Fibroblast of lung (primary cell): ENCODE measurements at places on chromosomes 5 and 9. TPM values are rescaled to one million over a fixed set of nuclear protein-coding genes. Genes with fewer than 3 reads are reported as not detected.

FOXD4L5 gene
- polyA plus RNA-seq: not detected in 2 replicates

SPATA31A1 gene
- polyA plus RNA-seq: not detected in 2 replicates

ADAM19 gene
- polyA plus RNA-seq: 19.3 and 65.2 TPM in 2 replicates

QRFP gene
- polyA plus RNA-seq: not detected in 2 replicates

FAM200C gene
- polyA plus RNA-seq: 1.8 and 4.0 TPM in 2 replicates

CHSY3 gene
- 0.51 and 0.76 TPM in 2 replicates for polyA plus RNA-seq

SH3RF2 gene
- 0.53 and 1.1 TPM in 2 replicates for polyA plus RNA-seq

NR6A1 gene
- 0.07 and 0.25 TPM in 2 replicates for polyA plus RNA-seq

GMCL2 gene
- not detected in 2 replicates for polyA plus RNA-seq

SPARC gene
- 3,177 and 6,513 TPM in 2 replicates for polyA plus RNA-seq

- no peak for DNase-seq
Observed at GRCh38 chr9:87885484-87886189, 3.0 kb downstream of the SPATA31E1 start.

DNA sequence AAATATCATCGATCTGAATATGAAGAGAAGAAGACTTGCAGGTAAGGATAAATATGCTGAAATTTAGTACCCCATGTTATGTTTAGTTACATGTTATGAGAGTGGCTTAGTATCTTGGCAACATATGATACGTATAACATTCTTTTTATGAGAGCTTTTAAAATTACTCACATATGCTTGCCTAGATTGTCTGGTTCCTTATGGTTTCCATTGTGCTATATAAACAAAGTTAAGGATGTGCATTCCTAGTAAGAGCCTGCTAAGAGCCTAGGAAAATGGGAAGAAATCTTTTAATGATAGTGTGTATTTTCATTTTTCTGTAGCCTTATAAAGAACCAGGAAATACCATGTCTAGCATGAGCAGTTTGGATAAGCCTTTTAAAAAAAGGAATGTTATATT is 112.0 kb upstream of the KCNN2 start:
- DNase-seq: peak; percentile 79

DNA sequence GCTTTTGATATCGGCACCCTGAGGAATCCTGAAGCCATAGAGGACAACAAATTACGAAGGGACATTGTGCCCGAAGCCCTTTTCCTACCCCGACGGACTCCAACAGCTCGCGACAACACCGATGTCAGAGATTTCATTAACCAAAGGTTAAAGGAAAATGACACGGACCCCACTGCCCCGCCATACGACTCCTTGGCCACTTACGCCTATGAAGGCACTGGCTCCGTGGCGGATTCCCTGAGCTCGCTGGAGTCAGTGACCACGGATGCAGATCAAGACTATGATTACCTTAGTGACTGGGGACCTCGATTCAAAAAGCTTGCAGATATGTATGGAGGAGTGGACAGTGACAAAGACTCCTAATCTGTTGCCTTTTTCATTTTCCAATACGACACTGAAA is 129.5 kb downstream of the CDH6 start:
- no peak for DNase-seq

GRCh38 chr5:140145818-140146522 is 20.2 kb downstream of the IGIP start:
- DNase-seq: peak; percentile 60

GRCh38 chr9:132559711-132560110 is 22.7 kb upstream of the BARHL1 start:
- DNase-seq: no peak

DNA sequence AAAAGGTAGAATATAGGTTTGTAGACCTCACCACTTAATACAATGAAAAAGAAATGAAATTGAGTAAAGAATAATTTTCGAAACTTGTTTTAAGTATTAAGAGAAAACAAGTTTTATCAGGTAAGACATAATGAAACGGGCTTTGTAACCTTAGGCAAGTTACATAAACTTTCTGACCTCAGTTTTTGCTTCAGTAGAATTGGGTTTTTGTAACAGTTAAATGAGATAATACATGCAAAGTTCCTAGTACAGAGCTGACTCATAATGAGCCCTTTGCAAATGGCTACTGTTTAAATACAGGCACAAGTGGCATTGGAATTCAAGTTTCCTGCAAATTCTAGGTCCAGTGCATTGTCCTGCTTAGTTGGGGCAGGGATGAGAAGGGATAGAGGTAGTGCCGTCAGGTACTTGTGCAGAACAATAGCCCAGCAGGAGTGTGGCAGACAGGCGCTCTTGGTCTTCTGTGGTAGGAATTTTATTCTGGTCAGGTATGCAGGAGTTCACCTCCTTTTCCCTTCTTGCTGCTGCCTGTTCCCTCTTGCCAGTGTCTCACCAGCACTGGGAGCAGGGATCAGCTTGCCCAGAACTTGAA is 203.8 kb downstream of the PBX3 start:
- no peak for DNase-seq

DNA sequence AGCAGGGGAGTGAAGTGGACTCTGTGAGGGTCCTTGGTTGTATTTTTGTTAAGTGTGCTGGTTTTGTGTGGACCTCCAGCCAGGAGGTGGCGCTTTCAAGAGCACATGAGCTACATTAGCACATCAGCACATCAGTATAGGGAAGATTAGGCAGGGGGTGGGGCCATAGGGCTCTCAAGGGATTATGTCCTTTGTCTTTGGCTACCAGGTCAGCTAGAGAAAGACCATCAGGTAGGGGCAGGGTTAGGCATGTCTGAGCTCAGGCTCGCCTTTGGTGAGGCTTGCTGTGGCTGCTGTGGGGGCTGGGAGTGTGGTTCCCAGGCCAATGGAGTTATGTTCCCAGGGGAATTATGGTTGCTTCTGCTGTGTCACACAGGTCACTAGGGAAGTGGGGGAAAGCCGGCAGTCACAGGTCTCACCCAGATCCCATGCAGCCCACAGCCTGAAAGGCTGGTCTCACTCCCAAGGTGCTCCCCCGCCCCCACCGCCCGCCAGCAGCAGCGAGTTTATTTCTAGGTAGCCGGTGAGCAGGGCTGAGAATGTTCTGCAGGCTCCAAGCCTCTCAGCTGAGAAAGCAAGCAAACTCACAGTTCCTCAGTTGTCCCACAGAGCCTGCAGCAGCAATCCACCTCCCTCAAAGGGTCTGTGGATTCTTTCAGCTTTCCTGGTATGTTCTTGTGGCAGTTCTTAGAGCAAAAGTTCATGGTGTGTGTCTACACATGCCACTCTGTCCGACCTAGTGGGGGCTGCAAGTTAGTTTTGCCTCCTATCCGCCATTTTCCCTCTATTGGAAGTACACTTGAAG is 13.7 kb downstream of the OR1J1 start:
- DNase-seq: no peak

DNA sequence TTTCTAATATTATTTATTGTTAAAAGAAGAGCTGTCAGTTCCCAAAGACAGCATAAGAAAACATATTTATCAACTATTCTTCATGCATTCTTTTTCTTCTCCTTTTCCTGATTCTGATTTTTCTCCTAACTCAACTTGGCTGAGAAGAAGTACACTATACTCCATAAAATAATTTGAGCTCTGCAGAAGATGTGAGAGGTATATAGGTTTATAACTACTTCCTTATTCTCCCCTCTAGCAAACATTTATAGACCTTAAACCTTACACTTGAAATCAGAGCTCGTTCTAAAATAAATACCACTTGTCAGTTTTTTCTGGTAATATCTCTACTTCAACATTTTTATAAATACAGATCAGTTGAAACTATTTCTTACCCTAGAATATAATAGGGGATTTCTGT is 724.8 kb upstream of the GRAMD2B start:
- no peak for DNase-seq

- no peak for DNase-seq
Observed at GRCh38 chr5:34625246-34625645, 30.9 kb upstream of the RAI14 start.

DNA sequence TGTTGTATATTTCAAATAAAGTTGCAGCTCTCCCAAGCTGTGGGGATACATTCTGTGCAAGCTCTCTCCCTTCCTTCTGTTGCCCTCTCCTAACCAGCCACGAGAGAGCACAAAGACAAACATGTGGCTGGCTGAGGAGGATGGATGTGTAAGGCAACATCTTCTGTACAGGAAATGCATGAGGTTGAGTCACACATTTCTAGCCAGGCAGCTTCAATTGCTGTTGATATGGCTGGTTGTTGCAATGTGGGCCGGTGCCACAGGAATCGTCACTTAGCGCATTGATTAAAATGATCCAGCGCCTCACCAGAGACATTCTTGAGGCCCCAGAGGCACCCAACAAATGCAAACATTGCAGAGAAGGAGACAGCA is 207.1 kb downstream of the ICE1 start:
- DNase-seq: no peak

- no peak for DNase-seq
Observed at GRCh38 chr5:150043657-150044328, 42.6 kb downstream of the CSF1R start.

GRCh38 chr5:155082401-155082800 is 68.8 kb downstream of the KIF4B start:
- DNase-seq: peak; percentile 47

GRCh38 chr9:33051144-33051543 is 25.3 kb downstream of the SMU1 start:
- no peak for DNase-seq

- no peak for DNase-seq
Observed at GRCh38 chr5:76404223-76405211, 1.4 kb downstream of the IQGAP2 start.

- DNase-seq: no peak
Observed at GRCh38 chr9:130943777-130944176, 4.7 kb upstream of the FIBCD1 start.

DNA sequence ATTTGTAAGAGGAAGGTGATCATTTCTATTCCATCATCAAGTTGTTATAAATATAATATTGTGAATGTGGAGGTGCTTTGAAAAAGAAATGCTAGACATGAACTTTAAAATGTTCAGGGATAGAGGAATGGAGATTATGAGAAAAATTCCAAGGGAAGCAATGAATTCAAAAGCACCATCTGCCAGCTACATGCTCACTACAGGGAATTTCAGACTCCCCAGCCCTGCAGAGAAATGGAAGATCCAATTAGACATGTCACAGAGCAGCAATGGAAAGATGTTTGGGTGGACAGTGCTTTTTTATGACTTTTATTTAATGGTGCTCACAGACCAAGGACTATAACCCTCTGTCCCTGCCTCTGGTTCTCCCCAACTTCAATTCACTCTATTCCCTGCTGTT is 209.7 kb downstream of the ESM1 start:
- DNase-seq: no peak

DNA sequence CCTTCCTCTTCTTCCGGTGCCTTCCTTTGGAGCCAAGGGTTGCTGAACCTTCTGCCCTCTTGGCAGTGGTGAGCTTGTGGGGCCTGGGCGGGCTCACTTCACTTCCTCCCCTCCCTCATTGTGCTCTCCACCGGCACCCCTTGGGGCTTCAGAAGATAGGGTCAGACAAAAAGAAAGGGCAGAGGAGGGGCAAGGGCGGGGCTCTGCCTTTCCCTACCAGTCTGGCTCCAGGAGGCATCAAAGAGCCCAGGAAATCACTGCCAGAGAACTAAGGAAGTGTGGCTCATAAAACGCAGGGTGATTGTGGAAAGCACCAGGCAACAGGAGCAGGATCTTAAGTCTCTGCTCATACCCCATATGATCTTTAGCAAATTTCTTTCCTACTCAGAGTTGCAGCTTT is 34.8 kb downstream of the ACOT12 start:
- no peak for DNase-seq

- no peak for DNase-seq
Observed at GRCh38 chr9:84411683-84412267, 71.2 kb upstream of the SLC28A3 start.

DNA sequence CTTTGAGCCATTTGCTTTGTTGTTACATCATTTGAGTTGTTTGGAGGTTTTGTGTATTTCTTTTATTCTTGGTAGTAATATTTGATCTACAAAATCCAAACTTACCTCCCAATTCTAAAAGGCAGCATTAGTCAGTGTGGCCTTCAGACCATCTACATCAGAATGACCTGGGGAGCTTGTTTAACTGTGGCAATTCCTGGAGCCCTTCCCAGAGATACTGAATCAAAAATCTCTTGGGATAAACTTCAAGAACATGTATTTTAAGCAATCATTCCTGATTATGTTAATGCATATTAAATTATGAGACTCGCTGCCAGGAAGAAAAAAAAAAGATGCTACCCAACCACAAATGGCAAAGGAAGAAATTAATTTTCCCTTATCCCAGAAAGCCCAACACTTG is 268.9 kb upstream of the PDE4D start:
- DNase-seq: no peak

DNA sequence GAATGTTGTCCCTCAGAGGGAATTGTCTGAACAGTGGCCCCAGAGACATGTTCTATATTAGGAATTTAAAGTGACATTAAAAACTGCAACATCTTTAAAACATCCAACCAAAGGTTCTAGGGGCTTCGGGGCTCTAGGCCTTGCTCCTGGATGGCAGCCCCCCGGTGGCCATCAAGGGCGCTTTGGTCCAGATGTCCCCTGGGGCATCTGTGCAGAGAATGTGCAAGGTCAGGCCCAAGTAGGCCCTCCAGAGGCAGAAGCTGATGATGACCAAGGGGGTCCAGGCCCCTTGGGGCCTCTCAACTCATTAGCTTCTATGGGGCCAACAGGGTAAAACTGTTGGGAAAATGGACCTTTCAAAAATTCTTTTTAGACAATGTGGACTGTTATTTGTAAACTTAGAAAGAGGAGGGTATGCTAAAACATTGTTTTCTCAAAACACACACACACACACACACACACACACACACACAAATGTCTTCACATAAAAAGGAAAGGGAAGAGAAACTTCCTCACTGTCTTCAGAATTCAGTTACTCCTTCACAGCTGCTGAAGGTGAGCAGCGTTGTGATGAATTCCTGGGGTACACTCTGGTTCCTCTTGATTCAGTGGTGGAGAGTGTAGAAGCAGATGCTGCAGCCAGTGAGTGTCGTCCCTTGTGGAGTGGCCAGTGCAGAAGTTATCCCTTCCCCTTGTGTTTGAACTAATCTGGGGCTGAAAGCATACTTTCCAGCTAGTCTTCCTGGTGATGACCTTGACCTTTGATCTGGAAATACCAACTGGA is 125.2 kb downstream of the WDR41 start:
- DNase-seq: no peak
